ENCODE measurements at places on chromosomes 7 and 10.

DNA sequence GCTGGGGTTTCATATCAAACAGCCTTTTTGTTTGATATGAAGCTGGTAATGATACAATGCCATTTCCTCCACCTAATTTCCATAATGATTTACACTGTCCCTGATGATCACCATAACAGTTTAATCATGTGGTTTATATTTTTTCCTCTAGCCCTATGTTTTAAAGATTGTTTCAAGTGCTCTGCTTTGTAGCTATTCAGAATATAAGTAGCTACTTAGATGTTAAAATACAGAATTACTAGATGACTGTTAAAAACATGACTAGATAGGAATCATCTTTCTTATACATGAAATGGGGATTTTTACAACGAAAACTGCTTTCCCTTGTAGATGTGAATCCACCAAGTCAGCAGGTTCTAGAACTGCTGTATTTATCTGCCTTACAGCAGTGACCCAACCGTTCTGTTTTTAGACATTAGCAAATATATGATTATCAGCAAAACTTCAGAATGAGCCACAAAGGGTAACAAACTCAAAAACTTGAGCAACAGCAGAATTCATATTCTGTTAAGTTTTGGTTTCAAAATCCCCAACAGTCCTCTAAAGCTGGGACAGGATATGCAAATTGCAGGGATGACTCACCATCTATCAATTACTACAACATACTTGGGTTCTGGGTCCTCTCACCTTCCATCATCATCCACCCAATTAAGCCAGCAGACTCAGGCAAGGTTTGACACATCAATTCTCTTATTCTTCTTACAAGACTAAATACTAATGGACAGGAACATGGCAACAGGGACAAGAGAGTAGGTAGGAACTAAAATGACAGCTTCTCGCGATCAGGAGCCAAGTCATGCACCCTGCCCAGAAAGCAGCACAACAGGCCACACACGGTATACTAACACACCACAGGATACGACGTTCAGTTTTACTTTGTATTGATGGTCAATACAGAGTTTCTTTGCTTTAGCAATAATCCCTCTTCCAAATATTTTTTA is 83.9 kb downstream of the PIP4K2A start:
- peak; percentile 65 for DNase-seq

GRCh38 chr10:125626671-125627070 is 56.3 kb downstream of the TEX36 start:
- DNase-seq: no peak

DNA sequence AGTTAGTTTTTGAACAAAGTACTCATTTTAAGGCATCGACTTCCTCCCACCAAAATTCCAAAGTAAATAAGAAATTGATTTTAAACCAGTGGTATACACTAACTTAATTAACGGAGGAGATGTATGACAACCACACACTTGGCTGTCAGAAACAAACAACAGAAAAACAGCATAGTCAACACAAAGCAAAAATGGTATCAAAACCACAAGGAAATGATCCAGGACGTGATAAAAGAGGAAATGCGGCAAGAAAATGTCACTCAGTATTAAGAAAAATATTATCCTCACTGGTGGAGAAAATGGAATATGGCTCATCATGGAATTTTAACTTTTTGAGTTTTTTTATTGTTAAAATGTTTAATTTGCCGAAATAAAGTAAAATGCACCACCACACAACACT is 17.5 kb downstream of the KIAA1549 start:
- no peak for DNase-seq

DNA sequence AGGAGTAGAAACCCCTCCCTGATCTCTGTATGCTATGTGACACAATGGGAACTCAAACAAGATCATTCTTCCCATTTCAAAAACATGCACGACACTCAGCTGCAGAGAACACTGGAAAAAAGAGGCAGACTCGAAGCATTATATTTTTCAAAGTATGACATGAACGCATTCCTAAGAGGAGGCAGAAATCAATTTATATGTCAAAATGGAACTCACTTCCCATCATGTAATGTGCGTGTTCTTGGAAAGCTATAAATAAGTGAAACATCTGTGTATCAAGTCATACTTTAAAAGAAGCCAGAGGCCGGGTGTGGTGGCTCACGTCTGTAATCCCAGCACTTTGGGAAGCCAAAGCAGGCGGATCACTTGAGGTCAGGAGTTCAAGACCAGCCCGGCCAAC is 142.7 kb downstream of the ICA1 start:
- DNase-seq: no peak

- no peak for DNase-seq
These were observed 43.0 kb upstream of the NMT2 start for GRCh38 chr10:15211464-15211979.

DNA sequence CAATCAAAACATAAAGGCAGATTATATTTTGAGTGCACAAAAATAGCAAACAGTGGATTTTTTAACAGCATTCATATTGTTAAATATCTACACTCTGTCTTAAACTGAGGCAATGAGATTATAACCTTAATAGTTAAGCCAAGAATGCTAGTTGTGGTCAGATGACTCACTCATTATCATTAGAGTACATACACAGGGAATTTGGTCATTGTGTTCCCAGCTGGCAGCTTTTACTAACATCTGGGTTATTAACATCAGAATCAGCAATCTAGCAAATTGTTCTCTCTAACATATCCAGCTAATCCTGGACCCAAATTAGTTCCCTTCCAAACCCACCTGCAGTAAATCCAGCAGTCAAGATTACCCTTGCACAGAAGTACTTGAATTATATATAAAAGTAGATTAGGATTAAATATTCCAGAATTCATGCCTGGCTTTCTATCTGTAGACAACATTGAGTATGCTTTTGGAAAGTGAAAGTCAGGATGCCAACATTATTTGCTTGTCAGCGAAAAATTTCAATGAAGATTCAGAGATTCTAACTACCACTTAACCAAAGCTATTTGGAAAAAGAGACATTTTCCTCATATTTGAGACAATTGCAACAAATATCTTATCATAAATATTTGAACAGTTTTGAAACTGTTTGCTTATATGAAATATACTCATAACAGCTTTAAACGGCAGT is 1035.6 kb upstream of the PHF14 start:
- no peak for DNase-seq

- no peak for DNase-seq
These were observed 25.0 kb downstream of the ZPBP start for GRCh38 chr7:50068026-50068425.

GRCh38 chr7:141619745-141620144 is 68.5 kb downstream of the AGK start:
- DNase-seq: no peak

GRCh38 chr10:341081-341740 is 206.0 kb downstream of the ZMYND11 start:
- no peak for DNase-seq

DNA sequence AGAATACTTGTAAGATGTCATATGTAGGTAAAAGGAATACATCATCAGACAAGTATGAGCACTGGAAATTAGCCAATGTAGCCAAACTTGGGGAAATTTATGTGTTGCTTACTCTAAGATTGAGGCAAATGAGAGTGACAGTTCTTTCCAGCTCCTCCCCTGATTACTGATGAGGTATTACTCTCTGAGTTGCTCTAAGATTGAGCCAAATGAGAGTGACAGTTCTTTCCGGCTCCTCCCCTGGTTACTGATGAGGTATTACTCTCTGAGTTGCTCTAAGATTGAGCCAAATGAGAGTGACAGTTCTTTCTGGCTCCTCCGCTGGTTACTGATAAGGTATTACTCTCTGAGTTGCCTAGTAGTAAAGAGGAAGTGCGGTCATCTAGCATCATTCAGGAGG is 435.8 kb downstream of the NRG3 start:
- DNase-seq: no peak

GRCh38 chr10:96431211-96431970 is 72.6 kb upstream of the OPALIN start:
- no peak for DNase-seq

DNA sequence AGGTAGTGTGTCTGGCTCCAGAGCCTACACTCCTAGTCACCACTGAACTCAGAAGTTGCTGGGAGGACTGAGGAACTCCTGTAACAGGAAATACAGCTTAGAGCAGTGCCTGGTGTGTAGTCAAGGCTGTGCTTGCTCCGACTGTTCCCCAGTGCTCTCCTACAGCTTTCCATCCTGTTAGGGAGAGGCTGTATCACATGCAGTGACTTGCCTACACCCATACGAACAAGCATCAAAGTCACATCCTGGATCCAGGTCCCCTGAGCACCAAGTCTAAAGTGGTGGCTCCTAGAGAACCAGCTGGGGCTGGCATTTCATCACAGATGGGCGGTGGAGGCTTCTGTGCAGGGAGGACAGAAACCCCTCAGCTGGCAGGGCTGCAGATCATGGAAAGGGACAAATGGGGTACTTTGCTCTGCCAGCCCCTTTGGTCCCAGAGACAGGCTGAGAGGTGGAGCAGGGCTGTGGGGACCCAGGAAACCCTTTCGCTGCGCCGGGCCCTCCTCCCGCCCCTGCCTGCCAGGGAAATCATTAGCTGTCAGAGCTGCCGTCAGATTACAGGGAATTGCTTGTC is 7.7 kb downstream of the ASB10 start:
- no peak for DNase-seq

DNA sequence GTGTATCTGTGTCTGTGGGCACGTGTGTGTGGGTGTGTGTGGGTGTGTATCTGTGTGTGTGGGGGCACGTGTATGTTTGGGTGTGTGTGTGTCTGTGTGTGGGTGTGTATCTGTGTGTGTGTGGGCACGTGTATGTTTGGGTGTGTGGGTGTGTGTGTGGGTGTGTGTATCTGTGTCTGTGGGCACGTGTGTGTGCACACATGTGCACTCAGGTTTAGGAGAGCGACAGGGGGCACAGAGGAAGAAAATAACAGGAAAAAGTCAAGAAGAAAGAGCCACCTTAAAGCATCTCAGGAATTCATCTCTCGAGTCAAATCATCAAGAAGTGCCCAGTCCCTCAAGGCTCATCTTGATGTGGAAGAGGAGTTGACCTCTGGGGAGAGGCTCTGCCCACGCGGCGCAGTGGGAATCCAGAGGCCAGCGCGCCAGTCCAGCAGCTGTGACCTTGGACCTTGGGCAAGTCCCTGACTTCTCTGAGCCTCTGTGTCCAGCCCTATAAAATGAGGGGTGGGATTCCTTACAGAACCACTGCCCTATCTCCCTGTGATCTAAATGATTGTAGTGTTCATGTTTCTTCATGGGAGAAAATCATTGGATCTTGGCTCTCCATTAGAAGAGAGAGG is 147.8 kb downstream of the RGS10 start:
- DNase-seq: no peak

- DNase-seq: no peak
These were observed 142.6 kb upstream of the KAT6B start for GRCh38 chr10:74683621-74684364.

- no peak for DNase-seq
These were observed 241.3 kb upstream of the KMT2E start for GRCh38 chr7:104772405-104773345.

GRCh38 chr10:58642283-58642682 is 129.6 kb downstream of the BICC1 start:
- no peak for DNase-seq

GRCh38 chr7:47932466-47933037 is 15.7 kb downstream of the PKD1L1 start:
- DNase-seq: no peak

- no peak for DNase-seq
These were observed 20.8 kb upstream of the FXYD4 start for GRCh38 chr10:43350686-43351085.

DNA sequence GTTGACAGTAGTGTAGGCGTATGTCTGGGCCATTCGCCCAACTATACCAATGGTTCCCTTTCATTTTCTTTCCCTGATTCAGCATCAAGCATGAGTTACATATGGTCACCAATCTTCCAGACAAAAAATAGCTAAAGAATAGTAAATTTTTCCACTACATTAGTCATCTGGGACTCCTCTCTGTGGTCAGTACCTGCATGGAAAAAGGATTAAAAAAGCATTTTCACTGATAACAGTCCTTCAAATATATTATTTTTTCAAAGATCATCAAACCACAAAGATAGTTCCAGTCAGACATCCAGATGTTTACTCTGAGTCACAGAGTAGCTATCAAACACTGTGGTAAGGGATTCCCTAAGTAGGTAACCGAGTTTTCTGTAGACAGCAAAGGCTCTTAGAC is 302.6 kb upstream of the SEMA3D start:
- no peak for DNase-seq

DNA sequence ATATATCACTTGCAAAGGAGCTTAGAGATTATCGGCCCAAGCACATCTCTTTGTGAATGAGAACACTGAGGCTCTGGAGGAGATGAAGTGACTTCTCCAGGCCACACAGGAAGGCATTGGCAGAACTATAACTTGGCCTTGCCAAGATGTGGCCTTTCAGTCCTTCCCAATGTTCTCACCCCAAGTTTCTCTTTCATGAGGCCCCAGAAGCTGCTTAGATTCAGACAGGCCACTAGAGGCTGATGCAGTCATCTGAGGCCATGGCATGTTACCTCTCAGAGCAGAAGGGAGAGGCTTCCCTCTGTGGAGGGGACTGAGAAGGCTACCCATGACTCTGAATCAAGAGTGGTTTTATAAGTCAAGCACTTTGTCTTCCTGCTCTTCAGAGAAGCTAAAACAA is 1003.7 kb downstream of the LRMDA start:
- DNase-seq: no peak

GRCh38 chr10:113036619-113037018 is 86.6 kb downstream of the TCF7L2 start:
- DNase-seq: no peak

- DNase-seq: no peak
These were observed 43.9 kb downstream of the APBB1IP start for GRCh38 chr10:26481914-26482550.

DNA sequence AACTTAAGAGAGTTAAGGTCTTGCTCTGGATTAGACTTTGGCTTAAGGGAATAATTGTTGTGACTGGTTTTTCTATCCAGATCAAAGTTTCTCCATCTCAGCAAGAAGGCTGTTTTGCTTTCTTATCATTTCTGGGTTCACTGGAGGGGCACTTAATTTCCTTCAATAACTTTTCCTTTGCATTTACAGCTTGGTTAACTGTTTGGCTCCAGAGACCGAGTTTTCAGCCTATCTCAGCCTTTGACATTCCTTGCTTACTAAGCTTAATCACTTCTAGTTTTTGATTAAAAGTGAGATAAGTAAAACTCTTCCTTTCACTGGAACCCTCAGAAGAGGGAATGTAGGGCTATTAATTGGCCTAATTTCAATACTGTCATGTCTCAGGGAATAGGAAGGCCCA is 76.4 kb downstream of the LARP4B start:
- no peak for DNase-seq

DNA sequence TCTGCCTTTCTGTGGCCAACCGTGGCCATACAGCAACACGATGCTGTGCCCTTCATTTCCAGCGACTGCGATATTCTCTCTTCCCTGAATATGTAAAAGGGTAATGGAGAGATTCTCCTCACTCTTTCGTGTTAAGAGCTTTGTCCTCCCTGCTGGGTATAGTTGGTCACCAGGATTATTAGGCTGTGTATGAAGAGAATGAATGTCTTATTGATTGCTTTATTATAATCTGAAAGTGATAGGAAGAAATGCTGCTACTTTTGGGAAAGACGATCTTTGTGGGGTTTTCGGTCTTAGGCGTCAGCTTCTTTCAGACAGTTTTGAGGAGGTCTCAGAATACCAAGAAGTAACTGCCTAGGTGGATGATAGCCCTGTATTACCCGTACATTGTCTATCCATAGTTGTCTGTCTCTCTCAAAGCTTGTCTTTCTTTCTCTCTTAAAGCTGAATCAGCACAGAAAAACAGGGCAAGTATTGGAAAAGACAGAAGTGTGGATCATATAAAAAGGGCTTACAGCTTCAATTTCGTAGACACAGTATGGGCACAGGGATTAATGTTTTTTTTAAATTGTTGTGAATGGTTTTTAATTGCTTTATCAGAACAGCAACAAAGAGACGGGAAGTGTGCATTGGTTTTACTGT is 1.2 kb downstream of the AHCYL2 start:
- DNase-seq: no peak

- no peak for DNase-seq
These were observed 1.1 kb downstream of the MAP3K8 start for GRCh38 chr10:30435073-30435422.
